Myometrial cell (primary cell): ENCODE measurements at places on chromosomes 3 and 15. TPM values are rescaled to one million over a fixed set of nuclear protein-coding genes. Genes with fewer than 3 reads are reported as not detected.

The SLITRK3 gene
- total RNA-seq: not detected in 2 replicates

The IGSF10 gene
- total RNA-seq: 0.29 and 0.71 TPM in 2 replicates

The SLC27A2 gene
- total RNA-seq: 1.4 TPM in 1 of 2 replicates, not detected in the other

The KLF13 gene
- 15.1 and 30.3 TPM in 2 replicates for total RNA-seq

The GOLGA6L10 gene
- 0.29 and 1.8 TPM in 2 replicates for total RNA-seq

The SERINC4 gene
- total RNA-seq: not detected in 2 replicates
